ENCODE measurements at places on chromosomes 5 and 9.

- DNase-seq, result no peak
Observed at GRCh38 chr5:139094154-139095131, 103.7 kb downstream of the SIL1 start.

DNA sequence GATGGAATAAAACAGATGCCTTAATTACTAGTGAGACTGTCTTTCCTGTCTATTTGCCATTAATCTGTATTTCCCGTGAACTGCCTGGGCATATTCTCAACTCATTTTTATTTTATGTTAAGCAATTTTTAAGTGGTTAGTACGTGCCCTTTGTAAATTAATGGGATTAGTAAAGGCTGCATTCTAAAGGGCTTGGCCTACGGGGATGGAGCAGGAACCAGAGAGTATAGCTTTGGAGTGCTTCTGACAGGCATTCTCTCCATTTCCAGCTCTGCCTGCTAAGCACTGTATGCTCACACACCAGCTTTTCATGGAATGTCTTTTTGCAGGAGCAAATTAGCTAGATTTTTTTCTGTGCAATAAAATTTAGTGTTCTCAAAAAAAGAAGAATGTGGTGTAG lies 241.2 kb downstream of the MCTP1 start:
- DNase-seq, result no peak

DNA sequence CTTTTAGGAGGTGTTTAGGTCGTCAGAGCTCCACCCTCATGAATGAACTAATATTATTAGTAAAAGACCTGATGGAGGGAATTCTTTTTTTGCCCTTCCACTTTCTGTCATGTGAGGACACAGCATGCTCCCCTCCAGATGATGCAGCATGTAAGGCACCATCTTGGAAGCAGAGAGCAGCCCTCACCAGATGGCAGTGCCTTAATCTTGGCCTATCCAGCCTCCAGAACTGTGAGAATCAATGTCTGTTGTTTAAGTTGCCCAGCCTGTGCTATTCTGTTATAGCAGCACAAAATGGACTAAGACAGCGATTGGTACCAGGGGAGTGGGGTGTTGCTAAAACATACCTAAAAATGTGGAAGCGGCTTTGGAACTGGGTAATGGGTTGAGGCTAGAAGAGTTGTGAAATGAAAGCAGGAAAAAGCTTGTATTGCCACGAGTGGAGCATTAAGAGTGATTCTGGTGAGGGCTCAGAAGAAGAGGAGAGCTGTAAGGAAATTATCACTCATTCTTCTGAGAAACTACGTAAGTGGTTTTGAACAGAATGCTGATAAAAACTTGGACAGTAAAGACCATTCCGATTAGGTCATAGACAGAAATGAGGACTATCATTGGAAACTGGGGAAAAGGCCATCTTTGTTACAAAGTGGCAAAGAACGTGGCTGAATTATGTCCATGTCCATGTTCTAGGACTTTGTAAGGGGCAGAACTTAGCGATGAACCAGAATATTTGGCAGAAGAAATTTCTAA lies 28.6 kb downstream of the PTPDC1 start:
- no peak for DNase-seq

GRCh38 chr5:158384535-158385481 lies 525.9 kb upstream of the CLINT1 start:
- DNase-seq, result no peak

GRCh38 chr9:82153032-82153431 lies 164.5 kb downstream of the SPATA31D1 start:
- DNase-seq, result no peak

DNA sequence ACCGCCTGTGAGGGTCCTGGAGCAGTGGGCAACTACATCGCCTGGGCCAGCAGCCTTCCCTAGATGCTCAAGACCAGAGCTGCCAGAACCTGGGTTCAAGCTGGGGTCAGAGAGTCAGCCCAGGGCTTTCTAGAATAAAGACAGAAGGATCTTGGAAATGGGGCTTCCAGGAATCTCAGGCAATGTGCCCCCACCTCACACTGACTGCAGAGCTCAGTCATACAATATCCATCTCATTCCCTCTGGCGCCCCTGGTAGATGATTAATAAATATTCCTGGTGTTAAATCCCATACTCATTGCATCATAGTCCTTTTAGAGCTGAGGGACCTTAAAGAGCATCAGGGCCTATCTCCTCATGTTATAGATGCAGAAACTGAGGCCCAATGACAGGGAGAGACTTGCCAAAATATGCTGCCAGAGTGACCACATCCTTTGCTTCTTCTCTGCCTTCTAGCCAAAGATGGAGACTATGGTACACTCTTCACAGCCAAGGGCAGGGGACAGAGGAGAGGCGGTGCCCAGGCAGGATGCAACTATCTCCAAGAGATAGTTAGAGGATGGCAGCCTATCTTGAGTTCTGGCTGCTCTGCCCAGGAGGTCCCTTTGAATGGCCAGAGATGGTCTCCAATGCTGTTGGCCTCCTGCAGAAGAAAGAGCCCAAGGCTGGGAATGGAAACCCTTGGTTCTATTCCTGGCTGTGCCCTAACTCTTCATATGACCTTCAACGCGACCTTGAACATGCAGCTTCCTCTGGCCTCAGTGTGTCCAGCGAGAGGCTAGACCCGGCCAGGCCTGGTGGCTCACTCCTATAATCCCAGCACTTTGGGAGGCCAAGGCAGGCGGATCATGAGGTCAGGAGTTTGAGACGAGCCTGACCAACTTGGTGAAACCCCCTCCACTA lies 36.2 kb upstream of the IL17B start:
- DNase-seq, result no peak

DNA sequence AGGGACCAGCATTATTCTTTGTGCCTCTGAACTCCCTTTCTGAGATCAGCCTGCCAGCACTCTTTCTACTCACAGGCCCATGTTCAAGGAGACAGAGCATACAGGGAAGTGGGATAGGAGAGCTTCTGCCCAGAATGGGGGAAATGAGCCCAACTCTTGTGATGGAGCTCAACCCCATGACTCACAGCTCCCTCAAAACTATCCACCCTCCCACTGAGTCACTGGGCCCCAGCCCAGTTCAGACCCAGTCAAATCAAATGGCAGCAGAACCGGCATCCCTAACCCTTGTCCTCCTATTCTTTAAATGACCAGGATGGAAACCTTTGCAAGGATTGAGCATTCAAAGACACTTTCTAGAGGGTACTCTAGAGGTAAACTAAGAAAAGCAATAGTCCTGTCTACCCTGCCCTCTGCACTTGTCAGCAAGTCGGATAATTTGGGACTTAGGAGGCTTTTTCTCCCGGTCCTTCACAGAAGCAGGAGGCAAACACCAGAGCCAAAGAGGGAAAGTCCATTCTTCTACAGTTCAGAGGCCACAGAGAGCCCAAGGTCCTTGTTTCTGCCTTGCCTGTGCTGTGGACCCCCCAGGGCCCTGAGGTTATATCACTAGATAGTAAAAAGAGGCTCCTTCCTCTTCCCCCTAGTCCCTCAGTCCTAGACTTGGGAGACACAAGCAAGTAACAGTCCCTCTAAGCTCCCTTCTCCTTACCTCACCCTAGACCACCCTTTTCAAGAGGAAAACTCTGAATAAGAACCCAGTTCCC lies 3.2 kb downstream of the ATOSB start:
- DNase-seq, result no peak

Data from stimulated activated CD4-positive, alpha-beta T cell treated with anti-CD3 and anti-CD28 coated beads, Interleukin-2, amount 100 ng/mL, for 24 hours (primary cell).